Thyroid gland (tissue), 4 donors: ENCODE measurements at places on chromosomes 5 and 9. TPM values are rescaled to one million over a fixed set of nuclear protein-coding genes. Genes with fewer than 3 reads are reported as not detected.

Gene CD72
- total RNA-seq: 1.8 TPM

Gene ENTREP1
- 127 TPM for total RNA-seq

Gene CD274
- 6.5 TPM for total RNA-seq

Gene FAXDC2
- total RNA-seq: 47.0 TPM

Gene GMCL2
- total RNA-seq: not detected
